ENCODE measurements at places on chromosomes 6 and 20.

DNA sequence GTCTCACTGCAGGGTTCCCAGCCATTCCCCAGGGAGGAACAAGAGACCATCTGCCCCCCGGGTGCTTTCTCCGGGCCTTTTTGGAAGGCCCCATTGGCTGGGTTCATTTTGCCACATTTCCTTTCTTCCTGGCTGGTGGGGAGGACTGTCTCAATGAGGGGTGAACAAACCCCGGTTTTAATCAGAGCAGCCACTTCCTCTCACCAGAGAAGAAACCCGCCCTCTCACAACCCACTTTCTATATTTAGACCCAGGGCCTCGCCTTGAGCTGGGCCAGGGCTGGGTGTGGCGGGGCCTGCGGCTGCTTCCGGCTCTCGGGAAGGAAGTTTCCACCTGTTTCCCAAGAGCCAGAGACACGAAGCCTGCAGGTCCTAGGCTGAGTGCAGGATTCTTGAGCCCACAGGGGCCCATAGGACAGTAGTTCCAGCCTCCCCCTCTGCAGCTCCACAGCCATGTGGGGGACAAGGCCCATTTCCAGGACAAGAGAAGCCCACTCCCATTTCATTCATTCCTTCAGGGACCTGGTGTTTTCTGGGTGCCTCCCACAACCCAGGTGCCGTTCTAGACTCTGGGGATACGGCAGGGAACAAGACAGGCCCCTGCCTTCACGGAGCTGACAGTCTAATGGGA, 41.8 kb downstream of the RBM38 start:
- no peak for DNase-seq

DNA sequence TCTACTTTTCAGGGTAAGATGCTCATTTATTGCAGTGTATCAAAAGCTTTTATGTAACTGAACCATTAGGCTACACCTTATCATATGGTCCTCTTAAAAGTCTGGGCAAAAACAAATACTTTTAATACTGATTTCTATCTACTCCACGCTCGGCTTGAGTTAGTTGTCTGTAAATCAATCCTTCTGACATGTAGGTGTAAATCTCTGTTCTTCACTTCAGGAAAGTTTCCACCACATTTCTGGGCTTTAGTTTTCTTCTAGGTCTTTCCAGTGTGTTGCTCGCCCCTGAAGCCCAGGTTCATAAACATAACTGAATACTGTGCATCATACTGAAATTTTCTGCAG, 89.2 kb upstream of the RNF217 start:
- DNase-seq = no peak

GRCh38 chr6:168415098-168415992, 25.6 kb upstream of the SMOC2 start:
- no peak for DNase-seq

- DNase-seq = no peak
Observed at GRCh38 chr20:17358854-17359253, 132.0 kb downstream of the PCSK2 start.

- DNase-seq = peak; percentile 96
Observed at GRCh38 chr6:26121141-26122004, 34.1 kb downstream of the HFE start.

GRCh38 chr6:105294129-105294528, 108.8 kb downstream of the PREP start:
- no peak for DNase-seq

- DNase-seq = peak; percentile 73
Observed at GRCh38 chr20:63520934-63521601, 503 bp downstream of the PPDPF start.

DNA sequence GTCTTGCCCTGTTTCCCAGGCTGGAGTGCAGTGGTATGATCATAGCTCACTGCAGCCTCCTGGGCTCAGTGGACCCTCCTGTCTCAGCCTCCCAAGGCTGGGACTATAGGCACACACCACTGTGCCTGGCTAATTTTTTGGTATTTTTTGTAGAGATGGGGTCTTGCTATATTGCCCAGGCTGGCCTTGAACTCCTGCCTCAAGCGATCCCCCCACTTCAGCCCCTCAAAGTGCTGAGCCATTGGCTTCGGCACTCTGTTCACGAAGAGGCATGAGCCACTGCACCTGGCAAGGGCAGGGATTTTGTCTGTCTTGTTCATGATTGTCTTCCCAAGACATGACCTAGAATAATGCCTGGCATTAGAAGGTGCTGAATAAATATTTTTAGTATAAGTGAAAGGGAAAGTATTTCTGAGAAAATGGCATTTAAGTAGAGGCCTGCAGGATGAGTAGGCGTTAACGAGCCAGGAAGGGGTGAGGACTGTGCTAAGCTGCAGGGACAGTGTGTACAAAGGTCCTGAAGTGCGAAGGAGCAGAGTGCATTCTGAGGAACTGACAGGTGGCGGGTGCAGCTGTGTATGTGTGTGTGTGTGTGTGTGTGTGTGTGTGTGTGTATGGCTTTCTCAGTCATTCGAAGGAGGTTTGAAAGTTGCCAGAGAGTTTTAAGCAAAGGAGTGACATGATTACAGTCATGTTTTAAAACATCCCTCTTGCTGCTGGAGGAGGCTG, 43.0 kb downstream of the VEGFA start:
- peak; percentile 62 for DNase-seq

DNA sequence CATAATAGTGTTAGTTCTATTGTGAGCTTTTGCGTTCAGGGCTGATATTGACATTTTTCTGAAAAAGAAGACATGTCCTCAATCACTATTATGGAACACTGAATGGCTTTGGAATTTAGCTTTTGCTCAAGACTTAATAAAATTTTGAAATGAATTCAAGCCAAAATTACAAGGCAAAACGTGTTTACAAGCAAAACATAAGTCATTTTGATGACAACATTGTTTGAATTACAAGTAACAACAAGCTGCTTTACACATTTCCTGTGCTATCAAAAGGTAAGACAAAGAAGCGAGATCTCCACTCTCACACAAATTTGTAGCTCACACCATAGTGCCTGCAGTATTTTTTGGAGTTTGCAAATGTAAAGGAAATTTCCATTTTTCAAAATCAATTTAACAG, 37.4 kb downstream of the POU3F2 start:
- DNase-seq = no peak

GRCh38 chr6:82840571-82840970, 225.1 kb downstream of the UBE3D start:
- DNase-seq = peak; percentile 92

- DNase-seq = no peak
Observed at GRCh38 chr6:130298258-130298657, 67.6 kb upstream of the TMEM200A start.

- no peak for DNase-seq
Observed at GRCh38 chr6:3334555-3334954, 75.8 kb downstream of the PSMG4 start.

DNA sequence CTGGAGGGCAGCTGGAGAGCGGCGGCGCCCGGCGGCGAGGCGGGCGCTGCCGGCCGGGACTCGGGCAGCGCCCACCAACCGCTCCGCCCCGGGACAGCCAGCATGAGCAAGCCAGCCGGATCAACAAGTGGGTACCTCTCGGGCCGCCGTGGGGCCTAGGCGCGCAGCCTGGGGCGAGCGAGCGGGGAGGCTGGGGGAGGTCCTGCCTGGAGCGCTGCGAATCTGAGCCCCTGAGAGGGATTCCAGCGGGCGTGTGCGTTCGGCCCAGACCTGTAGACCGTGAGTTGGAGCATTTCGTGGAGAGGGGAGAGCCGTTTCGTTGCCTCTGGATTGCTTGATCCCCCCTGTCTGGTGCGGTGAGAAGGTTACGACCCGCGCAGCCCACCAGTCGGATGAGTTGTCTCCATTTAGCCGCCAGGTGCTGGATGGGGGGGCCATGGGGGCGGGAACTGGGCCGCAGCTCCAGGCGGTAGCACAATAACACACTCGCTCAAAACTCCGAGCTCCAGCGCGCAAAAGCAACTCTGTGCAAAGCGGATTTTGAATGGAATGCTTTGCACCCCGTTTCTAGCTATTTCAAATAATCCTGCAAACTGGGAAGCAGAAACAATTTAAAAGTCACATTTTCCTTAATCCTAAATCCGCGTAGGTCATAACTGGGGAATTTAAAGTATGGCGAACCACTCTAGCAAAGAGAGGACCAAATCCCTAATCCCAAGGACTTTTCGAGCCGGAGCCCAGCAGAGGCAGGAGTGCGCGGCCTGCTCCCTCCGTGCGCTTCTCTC, 1.0 kb downstream of the NR2E1 start:
- no peak for DNase-seq

GRCh38 chr20:44598423-44599305, 16.3 kb downstream of the PKIG start:
- peak; percentile 32 for DNase-seq

DNA sequence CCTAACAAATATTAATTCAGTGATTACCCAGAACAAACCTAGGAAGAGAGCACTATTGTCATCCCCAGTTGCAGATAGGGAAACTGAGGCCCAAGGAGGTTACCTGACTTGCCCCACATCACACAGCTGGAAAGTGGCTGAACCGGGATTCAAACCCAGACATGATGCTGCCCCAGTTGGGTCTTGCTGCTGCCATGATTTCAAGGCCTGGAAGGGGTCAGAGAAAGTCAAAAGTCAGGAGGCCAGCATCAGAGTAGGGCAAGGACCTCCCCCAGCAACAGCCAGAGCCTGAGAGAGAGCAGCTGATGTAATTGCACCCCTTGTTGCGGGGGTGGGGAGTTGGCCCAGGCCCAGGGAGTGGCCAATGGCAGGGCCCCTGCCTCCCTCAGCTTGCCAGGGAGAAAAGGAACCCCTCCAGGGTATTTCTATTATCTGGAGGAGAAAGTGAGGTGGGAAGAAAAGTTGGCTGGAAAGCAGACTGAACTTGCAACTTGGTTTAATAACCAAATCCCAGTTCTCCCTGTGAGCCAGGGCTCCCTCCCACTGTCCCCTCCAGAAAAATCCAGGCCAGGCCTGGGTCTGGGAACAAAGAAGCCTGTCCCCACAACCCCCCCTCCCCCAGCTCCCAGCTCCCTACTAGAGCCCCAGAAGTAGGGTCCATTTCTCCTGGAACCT, 83.6 kb downstream of the MRPL14 start:
- DNase-seq = peak; percentile 59

DNA sequence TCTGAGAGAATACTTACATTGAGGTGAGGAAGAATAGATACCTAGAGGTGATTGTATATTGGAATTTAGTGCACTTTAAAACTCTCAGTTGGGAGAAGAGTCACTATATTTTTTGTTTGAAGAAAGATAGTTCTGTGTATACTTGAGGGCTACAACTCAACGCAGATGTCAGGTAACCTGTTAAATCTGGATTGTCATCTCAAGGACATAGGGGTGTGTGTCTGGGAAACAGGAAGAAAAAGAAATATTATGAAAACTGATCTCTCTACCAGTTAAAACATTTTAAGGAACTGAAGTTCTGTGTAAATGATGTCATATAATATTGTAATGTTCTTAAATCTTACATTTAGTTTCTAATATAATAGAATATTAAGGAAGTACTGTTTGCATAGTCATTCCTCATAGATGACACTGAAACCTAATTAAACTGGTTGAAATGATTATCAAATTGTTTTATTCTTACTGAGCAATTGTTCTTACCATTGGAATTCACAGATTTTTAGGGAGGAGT, 86.2 kb downstream of the SMAP1 start:
- no peak for DNase-seq

- DNase-seq = no peak
Observed at GRCh38 chr20:1632178-1632577, 12.4 kb upstream of the SIRPB1 start.

GRCh38 chr6:113526995-113527394, 330.1 kb upstream of the MARCKS start:
- DNase-seq = no peak

DNA sequence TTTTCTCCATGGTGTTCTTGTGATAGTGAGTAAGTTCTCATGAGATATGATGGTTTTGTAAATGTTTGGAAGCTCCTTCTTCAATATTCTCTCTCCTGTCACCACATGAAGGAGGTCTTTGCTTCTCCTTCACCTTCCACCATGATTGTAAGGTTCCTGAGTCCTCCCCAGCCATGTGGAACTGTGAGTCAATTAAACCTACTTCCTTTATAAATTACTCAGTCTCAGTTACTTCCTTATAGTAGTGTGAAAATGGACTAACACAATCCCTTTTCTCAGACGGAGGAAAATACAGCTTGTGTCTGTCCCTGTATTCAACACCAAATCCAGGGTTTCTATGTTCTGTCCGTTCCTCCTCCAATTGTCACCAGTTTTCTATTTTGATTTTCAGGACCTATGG, 181.0 kb downstream of the ALDH8A1 start:
- peak; percentile 59 for DNase-seq

GRCh38 chr20:24158281-24158680, 169.7 kb upstream of the GGTLC1 start:
- DNase-seq = peak; percentile 56

DNA sequence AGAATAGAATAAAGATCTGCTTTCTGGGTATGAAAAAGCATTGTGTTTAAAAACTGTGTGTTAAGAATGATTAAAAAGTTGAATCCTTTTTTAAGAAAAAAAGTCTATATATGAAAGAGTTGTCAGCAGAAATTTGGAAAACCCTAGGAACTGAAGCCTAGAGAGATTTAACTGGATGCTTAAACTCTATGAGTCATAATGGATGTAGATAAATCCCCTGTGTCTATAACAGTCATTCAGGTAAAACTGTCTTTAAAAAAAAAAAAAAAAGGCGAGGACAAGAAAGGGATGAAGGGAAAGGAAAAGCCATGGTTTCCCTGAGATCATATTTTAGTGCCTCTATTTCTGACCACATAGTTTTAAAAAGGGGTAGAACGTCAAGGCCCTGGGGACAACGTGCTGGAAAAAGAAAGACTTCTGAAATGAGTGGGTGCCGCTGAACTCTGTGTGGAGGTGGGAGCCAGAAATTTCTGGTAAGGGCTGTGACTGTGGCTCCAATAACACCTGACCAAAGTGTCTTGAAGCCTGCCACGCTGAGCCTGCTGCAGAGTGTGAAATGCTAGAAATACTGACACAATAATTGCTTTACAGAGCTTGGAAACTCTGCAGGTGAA, 302.6 kb upstream of the ARID1B start:
- no peak for DNase-seq

GRCh38 chr20:8447262-8448120, 315.4 kb downstream of the PLCB1 start:
- peak; percentile 46 for DNase-seq

GRCh38 chr6:153644000-153644399, 395.0 kb upstream of the OPRM1 start:
- DNase-seq = no peak

- peak; percentile 69 for DNase-seq
Observed at GRCh38 chr6:99822741-99823512, 171.1 kb downstream of the MCHR2 start.

- DNase-seq = no peak
Observed at GRCh38 chr6:44896701-44897100, 431.4 kb upstream of the RUNX2 start.

DNA sequence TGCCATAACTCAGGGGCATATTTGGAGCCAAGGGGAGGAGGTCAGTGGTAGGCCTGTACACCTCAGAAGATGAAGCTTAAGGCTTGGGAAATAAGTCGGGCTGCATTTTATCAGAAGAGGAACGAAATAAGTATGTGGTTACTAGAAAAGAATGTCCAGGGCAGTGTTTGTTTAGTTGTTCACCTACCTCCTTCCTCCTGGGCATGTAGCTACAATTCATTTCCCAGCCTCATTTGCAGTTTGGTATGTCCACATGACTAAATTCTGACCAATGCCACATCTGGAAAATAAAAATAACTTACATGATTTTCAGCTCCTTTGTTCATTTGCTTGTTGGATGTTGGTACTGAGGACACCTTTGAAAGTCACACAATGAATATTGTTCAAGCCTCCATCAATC, 294.5 kb upstream of the RGS17 start:
- DNase-seq = no peak
